SK-N-SH treated with all-trans-retinoic acid at 6 μM for 48 hours (cell line): ENCODE measurements at places on chromosomes 11 and 22.

GRCh38 chr11:11387622-11388305 lies 34.7 kb upstream of the CSNK2A3 start:
- no peak for ATAC-seq

GRCh38 chr11:100612766-100613165 lies 74.3 kb upstream of the ARHGAP42 start:
- ATAC-seq = no peak

DNA sequence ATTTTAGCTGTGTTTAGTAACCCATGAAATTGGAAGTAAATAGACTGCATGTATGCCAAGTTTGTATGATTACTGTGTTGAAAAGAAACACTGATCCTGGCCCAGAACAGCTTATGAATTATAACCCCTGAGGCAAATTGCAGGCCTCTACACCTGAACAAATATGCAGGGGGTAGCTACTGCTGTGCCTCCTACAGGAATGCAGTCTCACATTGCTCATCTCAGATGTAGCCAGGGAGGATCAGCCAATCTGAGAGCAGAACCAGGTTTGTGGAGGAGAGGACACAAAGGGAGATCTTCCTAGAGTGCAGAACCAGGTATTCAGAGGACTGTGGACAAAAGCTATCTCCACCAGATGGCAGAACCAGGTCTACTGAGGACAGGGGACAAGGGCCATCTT lies 442.2 kb upstream of the DDI1 start:
- no peak for ATAC-seq

GRCh38 chr11:94873916-94874540 lies 99.3 kb downstream of the CWC15 start:
- ATAC-seq = no peak

GRCh38 chr11:100705447-100705846 lies 18.4 kb downstream of the ARHGAP42 start:
- no peak for ATAC-seq
